Left lobe of liver (tissue), 2 donors: ENCODE measurements at places on chromosomes 7 and 10.

DNA sequence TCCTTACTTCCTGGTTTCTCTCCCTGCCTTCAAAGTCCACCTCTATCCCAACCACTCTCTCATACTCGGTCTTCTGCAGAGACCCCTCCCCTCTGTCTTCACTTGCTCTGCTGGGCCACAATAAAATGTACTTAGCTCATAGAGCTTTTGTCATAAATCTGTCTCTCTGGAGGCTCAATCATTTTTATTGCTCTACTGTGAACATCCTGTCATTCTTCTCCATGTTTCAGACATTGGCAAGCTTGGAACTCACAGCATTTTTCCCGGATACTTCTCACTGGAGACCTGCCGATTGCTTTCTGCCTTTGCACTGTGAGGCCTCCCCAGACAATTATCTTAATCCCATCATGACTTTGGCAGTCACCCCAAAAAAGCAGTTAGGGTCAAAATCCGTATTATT is 192.3 kb upstream of the ZMIZ1 start:
- DNase-seq, result no peak

GRCh38 chr10:6649903-6650302 is 69.8 kb upstream of the PRKCQ start:
- no peak for DNase-seq

DNA sequence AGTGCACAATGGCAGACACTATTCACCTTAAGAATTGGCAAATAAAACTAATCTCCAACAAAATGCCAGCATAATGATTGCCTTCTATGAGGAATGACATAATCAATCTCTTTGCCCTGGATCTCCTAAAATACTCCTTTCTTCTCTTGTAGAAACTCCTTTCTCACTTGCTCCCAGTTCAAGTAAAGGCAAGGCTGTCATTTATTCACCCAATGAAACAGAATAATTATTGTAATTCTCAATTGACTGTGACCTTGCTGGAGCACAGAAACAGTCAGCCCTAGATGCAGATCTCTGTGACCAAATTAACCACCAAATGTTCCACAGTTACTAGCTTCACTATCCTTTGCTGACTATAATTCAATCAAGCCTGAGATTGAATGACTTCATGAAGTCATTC is 99.3 kb downstream of the SEMA3C start:
- no peak for DNase-seq

- no peak for DNase-seq
Observed at GRCh38 chr10:17199351-17199804, 2.1 kb downstream of the TRDMT1 start.

DNA sequence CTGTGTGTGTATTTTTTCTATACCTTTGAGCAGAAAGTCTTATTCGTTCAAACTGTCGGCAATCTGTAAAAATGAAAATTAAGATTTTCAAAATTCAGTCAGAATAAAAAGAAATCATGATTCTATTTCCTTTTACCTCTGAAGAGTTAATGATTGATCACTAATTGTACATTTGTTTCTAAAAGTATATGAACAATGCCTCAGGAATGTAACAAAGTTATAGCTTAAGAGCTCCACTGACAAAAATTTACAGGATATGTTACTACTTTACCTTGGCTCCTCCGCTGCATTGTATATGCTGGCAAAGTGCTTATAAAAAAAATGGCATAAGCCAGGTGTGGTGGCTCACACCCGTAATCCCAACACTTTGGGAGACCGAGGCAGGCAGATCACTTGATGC is 225.7 kb downstream of the VTI1A start:
- DNase-seq, result no peak

DNA sequence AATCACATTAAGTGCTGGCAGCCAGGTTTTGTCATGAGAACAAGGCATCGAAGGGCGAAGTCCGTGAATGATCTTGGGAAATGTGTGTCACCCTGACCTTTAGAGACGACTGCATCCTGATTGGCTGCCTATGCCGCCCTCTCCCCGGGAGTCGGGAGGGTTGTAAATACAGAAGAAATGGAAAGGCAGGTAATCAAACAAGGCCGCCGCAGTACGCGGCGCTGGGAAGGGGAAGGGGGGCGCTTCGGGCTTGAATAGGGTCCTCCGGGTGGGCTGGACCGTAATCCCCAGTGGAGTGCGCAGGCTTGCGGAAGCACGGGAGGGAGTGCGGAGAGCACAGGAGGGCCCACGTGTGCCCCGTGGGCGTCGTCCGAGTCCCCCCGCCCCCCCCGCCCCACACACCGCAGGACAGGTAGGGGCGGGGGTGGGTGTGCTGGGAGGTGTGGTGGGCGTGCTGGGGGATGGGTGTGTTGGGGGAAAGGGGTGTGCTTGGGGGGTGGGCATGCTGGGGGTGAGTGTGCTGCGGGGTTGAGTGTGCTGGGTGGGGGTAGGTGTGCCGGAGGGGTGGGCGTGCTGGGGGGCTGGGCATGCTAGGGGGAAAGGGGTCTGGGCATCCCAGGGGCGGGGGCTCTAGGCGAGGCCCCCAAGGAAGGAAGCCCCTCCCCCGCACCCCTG is 169.4 kb downstream of the ARHGAP12 start:
- DNase-seq, result peak; percentile 92

DNA sequence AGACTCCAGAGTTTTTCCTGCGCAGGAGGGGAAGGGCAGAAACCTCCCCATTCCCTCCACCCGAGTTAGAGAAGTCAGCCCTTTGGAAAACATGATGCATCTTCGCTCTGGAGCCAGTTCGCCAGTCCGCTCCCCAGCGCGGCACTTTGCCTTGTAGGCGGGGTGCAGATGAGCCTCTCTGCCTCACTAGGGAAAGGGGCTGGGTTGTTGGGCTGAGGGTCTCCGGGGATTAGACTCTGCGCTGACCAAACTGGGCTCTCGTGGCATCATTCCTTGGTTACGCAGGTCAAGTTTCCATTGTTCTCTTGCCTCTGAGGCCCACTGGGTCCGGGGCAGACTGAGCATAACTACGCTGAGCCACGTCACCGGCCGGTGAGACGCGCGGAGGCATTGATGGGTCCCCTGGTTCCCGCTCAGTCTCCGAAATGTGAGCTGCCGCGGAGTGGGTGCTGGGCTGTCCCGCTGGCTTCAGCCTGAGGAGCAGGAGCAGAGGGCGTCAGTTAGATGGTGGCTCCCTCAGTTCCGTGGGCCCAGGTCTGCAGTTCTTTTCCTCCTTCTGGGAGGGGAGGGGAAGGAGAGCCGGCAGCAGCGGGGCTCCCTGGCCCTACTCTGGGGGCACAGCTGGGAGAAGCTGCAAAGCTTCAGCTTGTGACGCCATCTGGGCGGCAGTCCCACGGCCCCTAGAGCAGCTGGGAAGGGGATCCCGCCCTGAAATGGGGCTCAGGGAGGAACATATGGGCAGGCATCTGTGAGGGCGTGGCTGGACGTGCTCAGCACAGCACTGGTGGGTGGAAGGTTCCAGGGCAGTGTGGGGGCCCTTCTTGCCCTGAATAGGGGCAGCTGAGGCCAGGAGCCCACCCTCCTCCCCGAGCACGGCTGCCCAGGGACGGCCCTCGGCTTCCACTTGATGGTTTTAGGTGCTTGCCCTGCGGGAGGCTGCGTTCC is 121.3 kb upstream of the BTBD16 start:
- no peak for DNase-seq

DNA sequence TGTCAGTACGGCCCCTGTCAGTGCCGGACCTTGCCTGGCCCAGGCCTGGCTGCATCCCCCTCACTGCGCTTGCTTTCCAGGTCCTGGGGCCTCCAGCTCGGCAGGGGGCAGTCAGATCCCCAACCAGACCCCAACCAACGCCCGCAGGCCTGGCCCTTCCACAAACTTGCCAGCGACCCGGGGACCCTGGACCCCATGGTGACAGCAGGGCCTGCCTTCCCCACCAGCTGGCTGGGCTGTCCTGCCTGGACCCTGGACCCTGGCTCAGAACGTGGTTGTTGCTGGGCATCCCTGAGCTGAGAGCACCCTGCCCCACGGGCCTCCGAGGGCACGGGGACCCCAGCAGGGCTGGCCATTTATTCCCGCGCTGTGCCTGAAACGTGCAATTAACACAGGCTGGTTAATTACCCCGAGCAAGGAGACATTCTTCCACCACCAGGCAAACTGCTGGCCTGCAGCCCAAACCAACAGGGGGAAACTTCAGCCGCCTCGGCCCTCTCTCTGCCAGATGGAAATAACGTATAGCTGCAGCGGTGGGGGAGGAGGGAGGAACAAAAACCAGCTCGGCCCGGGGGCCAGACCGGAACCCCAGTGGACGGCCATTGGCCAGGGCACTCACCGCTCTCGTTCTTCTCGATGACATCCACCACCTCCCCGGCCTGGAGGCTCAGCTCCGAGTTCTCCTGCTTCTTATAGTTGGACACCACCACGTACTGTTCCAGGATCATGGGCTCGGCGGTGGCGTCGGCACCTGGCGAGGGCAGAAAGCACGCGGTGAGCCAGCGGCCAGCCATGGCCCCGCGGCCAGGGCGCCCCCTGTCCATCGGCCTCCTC is 167.1 kb downstream of the NEURL1 start:
- DNase-seq, result peak; percentile 72

- DNase-seq, result peak; percentile 31
Observed at GRCh38 chr10:123519861-123520260, 146.3 kb upstream of the GPR26 start.

GRCh38 chr7:72028267-72028666 is 383.9 kb downstream of the CALN1 start:
- no peak for DNase-seq

GRCh38 chr10:32054094-32054493 is 2.1 kb downstream of the KIF5B start:
- no peak for DNase-seq

GRCh38 chr10:118983263-118983662 is 46.3 kb upstream of the NANOS1 start:
- no peak for DNase-seq

DNA sequence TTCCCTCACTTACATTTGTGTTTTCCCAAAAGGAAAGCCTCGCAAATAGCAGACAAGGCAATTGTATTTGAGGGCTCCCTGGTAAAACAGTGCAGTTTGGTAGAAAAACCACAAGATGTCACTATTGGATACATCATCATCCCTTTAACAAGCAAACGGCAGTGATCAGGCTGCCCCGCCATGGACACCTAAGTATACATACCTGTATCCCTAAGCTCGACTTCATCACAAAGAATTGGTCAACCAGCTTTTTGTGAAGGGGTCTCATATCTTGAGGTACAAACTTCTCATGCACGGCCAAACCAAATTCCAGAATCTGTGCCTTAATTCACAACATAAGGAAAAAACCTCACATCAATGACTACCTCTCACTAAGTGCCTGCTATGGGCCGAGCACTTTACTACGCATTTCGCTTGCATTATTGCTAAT is 179.5 kb upstream of the IMMP2L start:
- no peak for DNase-seq

GRCh38 chr7:42924223-42924838 is 7.6 kb downstream of the PSMA2 start:
- no peak for DNase-seq

GRCh38 chr10:73117976-73118743 is 7.9 kb downstream of the NUDT13 start:
- DNase-seq, result no peak
